ENCODE measurements at places on chromosomes 4 and X. TPM values are rescaled to one million over a fixed set of nuclear protein-coding genes. Genes with fewer than 3 reads are reported as not detected.

- no peak for DNase-seq
Observed at GRCh38 chrX:136166221-136166855, 19.0 kb downstream of the FHL1 start.

The UPF3B gene
- 7.0 TPM for total RNA-seq

GRCh38 chr4:146333187-146333894 lies 119.0 kb downstream of the REELD1 start:
- no peak for DNase-seq

DNA sequence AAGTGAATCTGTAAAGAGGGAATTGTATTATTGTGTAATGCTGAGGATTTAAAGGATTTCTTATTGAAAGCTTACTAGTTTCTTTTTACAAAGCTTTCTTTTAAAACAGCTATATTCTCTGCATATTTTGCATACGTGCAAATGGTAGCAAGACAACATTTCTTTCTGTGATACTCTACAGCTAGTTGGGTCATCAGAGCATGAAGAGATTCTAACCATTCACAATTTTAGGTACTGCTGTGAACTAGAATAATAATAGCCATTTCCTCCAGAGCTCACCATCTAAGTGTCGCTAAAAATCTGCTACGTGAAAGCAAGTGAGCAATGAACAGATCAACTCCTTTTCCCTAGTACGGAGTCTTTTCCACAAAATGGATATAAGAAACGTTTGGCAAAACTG lies 37.3 kb downstream of the ARHGAP6 start:
- DNase-seq, result no peak

The DRD5 gene
- total RNA-seq, result not detected

DNA sequence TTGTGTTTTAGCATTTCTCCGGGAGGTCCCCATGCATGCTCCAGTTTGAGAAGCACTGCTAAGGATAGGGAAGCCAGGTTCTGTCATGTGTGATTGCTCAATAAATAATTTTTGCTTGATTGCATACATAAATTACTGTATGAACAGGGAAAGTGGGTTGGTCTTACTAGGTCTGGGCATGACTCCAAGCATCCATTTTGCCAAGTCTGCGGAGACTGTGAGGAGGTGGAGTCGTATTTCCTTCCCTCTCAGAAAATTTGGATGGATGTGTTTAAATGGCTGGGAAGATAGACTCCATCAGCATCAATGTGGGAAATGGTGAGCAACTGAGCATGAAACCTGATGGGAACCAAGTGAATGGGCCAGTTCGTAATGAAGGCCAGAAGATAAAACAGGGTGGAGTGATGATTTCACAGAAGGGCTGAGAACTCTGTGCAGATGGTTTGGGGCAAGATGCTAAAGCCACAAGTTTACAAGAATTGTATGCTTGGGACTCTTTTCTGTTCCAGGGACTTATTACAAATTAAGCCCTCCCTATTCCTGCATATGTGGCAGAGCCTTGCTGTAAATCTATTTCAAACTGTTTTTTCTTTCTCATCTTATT lies 84.1 kb downstream of the NHS start:
- DNase-seq, result peak; percentile 51

DNA sequence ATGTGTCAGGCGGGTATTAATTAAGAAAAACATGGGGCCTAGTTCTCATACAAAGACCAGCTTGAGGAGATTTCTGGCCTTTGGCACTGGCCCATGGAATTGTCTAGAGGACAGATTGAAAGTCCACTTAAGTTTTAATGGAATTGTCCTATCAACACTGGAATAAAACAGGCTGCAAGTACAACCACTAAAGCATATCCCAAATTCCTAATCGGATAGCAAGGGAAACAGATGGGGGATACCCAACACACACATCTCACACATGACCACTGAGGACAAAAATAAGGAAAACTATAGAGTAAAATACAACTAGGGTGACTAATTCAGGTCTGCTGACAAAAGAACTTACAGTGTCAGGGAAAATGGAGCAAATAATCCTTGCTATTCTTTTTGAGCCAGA lies 167.8 kb downstream of the GASK1B start:
- DNase-seq, result no peak

The PNMA6A gene
- 0.55 TPM for total RNA-seq

DNA sequence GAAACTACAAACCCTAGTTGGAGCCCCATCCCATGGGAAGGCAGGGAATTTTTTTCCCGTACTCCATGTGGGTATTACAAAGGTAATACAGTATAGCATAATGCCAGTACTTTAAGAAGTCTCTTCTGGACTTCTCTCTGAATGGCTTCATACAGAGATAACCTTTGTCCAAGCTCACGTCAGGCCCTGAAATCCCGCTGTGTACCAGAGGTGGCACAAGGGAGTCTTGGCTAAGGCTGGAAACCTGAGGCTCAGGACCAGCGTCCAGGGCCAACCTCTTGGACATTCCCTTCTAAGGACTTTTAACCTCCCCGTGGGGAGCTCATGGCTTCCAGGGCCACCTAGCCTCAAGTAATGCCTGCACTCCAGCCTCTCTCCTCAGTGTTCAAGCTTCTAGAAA lies 338.9 kb upstream of the FAM241A start:
- DNase-seq, result no peak

GRCh38 chrX:149570668-149571067 lies 16.6 kb downstream of the MAGEA9B start:
- DNase-seq, result no peak

GRCh38 chrX:118528071-118528737 lies 32.6 kb downstream of the DOCK11 start:
- no peak for DNase-seq

The CRMP1 gene
- total RNA-seq, result 1.3 TPM

The TRPC5OS gene
- not detected for total RNA-seq

GRCh38 chr4:46993075-46994006 lies at the start of gene GABRA4:
Gene GABRA4, minus strand, starts transcription at chr4:46993581. Its CDS starts 157 bp downstream, at chr4:46993424.
- no peak for DNase-seq

- DNase-seq, result no peak
Observed at GRCh38 chr4:144985014-144985413, 113.0 kb downstream of the ANAPC10 start.

The CFAP47 gene
- total RNA-seq, result 0.96 TPM

DNA sequence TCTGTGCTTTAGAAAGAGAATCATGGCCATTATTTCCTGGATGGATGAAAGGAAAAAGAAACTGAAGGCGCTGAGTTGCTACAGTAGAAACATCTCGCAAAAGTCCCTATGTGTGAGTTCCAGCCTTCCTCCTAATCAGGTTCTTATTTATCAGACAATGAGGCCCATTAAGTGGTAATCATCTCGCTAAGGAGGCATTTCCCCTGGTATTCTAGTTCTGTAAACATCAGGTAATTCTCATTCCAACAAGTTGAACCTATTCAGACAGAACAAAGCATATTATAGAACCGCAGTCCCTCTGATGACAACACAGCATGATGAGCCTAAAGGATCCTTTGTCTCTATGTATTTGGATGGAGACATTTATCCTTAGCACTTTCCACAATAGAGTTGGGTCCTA lies 205.7 kb upstream of the MAOA start:
- no peak for DNase-seq

- DNase-seq, result no peak
Observed at GRCh38 chr4:152392079-152392478, 143.8 kb downstream of the FBXW7 start.

The TMEM150C gene
- total RNA-seq, result 4.8 TPM

GRCh38 chr4:101232074-101232776 lies 115.1 kb downstream of the PPP3CA start:
- no peak for DNase-seq

The MAGEH1 gene
- 19.1 TPM for total RNA-seq

- no peak for DNase-seq
Observed at GRCh38 chr4:75470738-75471137, 43.5 kb downstream of the RCHY1 start.

DNA sequence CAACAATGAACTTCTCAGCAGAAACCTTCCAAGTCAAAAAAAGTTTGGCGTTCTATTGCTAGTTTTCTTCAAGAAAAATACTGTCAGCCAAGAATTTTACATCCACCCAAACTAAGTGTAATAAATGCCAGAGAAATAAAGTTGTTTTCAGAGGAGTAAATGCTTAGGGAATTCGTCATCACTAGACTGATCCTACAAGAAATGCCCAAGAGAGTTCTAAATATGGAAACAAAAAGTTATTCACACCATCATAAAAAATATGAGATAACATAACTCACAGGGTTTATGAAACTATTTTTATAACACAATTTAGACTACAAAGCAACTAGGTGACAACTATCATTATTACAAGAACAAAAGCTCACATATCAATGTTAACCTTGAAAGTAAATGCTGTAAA lies 259.5 kb upstream of the GABRA2 start:
- no peak for DNase-seq

The RHOXF2B gene
- total RNA-seq, result not detected

The CT45A10 gene
- total RNA-seq, result not detected

- no peak for DNase-seq
Observed at GRCh38 chr4:28179126-28179525, 1318.5 kb downstream of the STIM2 start.

DNA sequence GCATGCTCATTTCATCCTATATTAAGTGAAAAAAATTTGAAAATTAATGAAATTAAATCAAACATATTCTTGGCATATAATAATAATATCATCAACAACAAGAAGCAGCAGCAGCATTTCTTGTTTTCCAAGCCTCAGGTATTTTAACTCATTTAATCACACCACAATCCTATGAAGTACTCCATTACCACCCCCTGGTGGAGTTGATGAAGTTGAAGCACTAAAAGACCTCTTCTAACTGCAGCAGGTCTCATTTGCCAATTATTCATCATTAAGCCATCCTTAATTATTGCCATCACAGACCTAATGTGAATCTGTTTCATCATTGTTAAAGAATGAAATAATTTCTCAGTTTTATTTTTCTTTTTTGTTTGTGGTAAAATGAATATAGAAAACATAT lies 801.4 kb upstream of the GRID2 start:
- no peak for DNase-seq

The HERC5 gene
- total RNA-seq, result 3.0 TPM

DNA sequence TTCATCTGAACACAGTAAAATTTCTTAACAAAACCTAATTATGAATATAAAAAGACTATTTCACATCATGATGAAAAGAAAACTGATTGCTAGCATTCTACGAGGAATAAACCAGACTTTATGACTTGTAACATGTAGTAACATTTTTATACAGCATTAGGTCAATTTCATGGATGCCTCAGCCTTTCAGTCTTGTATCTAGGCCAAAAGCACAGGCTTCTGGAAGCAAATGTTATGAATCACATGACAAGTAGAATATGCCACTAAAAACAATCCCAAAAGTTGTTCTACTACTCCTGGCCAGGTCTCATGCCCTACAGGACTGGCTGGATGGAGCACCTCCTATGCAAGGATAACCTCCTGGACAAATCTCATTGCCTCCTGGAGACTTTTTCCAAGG lies 101.2 kb downstream of the ARHGAP6 start:
- DNase-seq, result no peak

DNA sequence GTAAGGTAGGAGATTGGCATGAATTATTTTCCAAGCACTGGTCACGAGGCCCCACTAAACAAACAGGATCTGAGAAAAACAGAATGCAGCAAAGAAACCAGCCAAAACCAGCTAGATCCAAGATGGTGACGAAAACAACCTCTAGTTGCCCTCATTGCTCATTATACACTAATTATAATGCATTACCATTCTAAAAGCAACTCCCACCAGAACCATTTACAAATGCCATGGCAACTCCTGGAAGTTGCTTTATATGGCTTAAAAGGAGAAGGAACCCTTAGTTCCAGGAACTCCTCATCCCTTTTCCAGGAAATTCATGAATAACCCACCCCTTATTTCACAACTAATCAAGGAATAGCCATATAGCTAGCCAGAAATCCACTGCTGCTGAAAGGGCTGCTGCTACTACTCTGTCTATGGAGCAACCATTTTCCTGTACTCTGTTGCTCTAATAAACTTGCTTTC lies 69.3 kb downstream of the ABCB7 start:
- no peak for DNase-seq

The FAM9B gene
- 0.65 TPM for total RNA-seq

DNA sequence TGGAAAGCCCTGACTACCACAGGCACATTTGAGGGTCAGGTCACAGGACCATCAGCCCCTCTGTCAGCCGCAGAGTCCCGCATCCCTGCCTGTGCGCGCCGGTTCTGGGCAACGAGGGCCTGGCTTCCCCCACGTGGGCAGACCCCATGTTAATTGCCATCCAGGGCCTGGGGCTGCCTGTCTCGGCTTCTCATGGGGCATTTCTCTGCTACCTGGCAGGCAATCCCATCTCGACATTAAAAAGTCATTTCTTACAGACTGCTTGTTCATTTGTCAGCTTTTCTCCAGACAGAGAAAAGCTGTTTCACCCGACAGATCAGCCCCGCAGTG lies 45.6 kb upstream of the SORCS2 start:
- DNase-seq, result no peak

DNA sequence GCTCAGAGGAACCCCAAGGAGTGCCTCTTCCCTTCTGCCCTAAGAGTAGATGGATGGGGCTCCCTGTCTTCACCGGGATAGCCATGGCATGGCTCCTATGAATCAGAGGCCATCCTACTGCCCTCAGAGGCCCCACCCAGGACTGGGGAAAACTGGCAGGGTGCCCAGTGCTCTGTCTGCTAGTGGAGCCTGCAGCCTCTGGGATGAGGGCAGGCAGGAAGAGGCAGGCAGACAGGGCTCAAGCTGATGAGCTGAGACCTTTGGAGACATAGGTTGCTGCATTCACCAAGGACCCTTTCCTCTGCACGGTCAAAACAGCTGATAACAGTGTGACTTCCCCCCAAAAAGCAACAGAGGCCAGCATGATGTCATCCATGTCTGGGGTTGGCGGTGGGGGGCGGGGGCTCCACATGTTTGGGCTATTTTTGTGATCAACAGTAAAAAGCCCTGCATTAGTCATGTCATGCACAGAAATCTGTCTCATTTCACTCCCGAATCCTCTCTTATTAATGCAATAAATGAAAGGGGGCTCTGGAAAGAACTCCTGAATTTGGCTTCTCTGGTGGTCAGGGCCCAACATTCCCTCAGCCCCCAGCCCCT lies 207.6 kb upstream of the MAMLD1 start:
- DNase-seq, result no peak

The NXF2B gene
- not detected for total RNA-seq

The IL2 gene
- 0.99 TPM for total RNA-seq

The EPGN gene
- 0.96 TPM for total RNA-seq

The IL9R gene
- 22.1 TPM for total RNA-seq

DNA sequence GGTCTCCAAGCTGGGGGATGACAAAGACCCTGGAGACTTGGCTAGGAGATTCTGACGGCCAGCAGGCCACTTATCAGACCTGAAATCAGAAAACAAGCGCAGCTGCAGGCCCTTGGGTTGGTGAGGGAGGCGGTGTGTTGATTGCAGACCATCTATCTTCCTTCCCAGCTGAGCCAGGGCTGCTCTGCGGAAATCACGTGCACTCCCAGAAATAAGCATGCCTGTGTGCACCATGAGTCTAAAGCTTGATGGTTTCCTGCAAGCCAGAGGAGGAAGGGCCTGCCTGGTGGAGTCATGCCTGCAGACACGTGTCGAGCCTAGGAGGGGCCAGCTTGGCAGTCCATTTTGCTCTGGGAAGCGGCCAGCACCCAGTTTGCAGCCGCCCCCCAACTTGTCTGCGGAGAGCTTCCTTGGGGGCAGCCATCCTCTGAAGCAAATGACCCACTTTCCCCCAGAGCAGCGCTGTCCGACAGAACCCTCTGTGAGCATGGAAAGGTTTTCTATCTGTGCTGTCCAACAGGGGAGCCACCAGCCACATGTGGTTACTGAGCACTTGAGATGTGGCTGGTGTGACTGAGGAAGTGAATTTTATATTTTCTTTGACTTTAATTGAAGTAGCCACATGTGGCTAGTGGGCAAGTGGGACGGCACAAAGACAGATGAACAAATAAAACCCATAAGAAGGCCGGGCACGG lies 175.7 kb upstream of the BCOR start:
- DNase-seq, result peak; percentile 57

The FAM156B gene
- 34.3 TPM for total RNA-seq
